ENCODE measurements at places on chromosomes 4 and X.

DNA sequence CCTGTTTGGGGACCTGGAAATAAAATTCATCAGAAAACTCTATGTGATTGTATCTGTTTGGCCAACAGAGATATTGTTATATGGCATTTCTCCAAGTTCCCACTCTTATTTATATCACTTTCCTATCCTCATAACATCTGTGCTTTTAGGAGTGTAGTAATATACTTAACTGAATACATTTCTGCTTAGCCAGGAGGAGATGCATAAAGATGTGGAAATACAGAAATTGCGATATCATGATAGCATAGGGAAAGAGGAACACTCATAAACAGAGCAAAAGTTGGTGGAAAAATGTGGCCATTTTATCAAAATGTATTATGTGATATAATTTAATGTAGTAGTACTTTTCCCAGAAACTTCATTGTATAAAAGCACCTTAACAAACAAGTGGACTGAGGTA is 46.1 kb upstream of the TSPAN7 start:
- no peak for DNase-seq

DNA sequence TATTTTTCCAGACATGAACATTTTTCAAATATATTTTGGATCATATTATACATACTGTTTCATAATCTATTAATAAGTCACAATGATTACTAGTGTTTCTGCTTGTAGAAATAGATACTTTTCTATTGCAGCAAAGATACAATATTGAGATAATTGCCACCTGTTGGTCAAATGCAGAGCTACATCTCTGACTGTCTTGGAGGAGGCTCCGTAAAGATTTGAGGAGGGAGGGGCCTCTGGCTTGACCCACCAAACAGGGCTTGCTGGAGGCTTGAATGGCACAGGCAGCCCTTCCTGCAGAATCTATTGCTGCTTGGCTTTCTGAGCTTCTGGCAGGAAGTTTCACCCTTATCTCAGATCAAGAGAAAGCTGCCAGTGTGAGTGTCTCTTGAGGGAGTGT is 99.3 kb upstream of the ARMCX2 start:
- no peak for DNase-seq

GRCh38 chr4:3285558-3286334 is 7.1 kb upstream of the RGS12 start:
- DNase-seq: no peak

GRCh38 chrX:48785186-48785539 is 1.2 kb upstream of the GATA1 start:
- no peak for DNase-seq

- DNase-seq: no peak
Observed at GRCh38 chr4:174084542-174084941, 198.9 kb downstream of the FBXO8 start.

- DNase-seq: no peak
Observed at GRCh38 chrX:44202596-44202995, 140.9 kb downstream of the EFHC2 start.

- DNase-seq: no peak
Observed at GRCh38 chr4:109214622-109215301, 87.7 kb downstream of the COL25A1 start.

DNA sequence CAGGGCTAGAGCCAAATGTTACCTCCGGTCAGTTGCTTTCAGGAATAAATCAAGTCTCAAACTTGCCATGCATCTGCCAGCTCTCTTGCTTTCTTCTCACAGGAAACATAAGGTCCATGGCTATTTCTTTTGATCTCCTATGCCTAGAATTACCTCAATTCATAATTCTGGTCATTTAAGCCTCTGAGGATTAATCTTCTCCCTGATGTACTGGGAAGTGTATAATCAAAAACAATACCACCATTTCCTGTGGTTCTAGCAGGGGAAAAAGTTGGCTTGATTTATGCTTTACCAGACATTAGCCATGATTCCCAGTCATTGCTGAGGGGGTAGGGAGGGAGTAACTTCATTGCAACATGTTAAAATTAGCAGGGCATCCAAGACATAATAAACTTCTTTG is 268.7 kb upstream of the EMCN start:
- no peak for DNase-seq
